Stimulated activated CD8-positive, alpha-beta memory T cell treated with anti-CD3 and anti-CD28 coated beads, Interleukin-15, amount 100 ng/mL, for 48 hours (primary cell): ENCODE measurements at places on chromosomes 12 and 14.

GRCh38 chr12:95762123-95762785, 28.3 kb downstream of the NTN4 start:
- no peak for DNase-seq

DNA sequence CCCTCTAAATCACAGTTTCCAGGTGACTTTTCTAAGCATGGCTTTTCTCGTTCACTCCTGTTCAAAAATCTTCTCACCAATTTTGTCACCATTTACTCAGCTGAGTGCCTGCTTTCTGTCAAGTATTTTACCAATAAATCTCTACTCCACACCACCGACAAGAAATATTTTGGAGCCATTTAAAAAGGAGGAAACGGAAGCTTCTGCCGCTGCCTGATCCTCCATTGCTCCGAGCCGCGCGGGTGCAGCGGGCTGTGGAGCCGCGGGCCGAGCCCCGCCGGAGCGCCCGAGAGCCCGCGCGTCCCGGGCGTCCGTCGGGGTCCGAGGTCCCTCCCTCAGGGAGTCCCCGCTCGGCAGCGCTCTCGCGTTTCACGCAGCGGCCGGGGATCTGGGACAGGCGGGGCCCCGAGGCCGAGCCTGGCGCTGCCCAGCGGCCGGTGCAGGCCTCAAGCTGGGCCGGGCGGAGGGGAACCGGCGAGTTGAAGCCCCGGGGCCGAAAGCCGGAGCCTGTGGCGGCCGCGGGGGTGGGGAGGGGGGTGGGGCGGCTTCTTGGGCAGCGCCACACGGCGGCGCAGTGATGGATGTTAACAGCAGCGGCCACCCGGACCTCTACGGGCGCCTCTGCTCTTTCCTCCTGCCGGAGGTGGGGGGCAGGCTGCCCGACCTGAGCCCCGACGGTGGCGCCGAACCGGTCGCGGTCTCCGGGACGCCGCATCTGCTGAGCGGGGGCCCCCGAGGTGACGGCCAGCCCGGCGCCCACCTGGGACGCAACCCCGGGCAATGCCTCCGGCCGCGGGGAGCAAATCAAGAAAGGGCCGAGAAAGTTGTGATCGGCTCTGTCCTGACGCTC, 1.1 kb upstream of the HEBP1 start:
- peak; percentile 14 for DNase-seq

GRCh38 chr12:92295523-92295922, 149.9 kb upstream of the BTG1 start:
- no peak for DNase-seq

DNA sequence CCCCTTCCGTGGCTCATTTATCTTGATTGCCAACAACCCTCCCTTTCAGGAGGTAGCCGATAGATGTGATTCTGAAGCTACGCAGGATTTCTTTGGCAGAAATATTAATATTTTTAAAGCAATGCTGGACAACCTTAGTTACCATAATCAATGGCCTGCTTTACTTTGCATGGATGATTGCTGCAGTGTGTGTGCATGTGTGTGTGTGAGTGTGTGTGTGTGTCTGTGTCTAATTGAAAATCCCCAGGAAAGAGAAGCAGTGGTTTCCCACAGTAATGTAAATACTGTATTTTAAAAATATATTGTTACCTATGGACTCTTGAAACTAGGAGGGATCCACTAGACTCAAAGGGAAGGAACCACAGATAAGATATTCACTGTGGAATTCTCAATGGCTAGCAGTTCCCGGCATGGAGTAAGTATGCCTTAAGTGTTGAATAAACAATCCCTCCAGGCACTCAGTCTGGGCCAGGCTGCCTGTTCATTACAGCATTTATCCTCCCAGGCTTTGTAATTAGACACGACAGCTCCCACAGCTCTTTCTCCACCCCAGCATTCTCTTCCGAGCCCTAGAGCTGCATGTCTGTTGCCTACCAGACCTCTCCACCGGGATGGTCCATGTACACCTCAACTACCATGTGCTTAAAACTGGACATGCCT, 22.5 kb upstream of the C14orf132 start:
- DNase-seq, result no peak

- DNase-seq, result no peak
Observed at GRCh38 chr14:95533391-95533821, 1.4 kb upstream of the GLRX5 start.
